ENCODE measurements at places on chromosomes 2 and 18.

GRCh38 chr2:223612501-223612900, 10.3 kb upstream of the SCG2 start:
- no peak for DNase-seq

GRCh38 chr18:46275370-46275769, 171.2 kb downstream of the HAUS1 start:
- no peak for DNase-seq

DNA sequence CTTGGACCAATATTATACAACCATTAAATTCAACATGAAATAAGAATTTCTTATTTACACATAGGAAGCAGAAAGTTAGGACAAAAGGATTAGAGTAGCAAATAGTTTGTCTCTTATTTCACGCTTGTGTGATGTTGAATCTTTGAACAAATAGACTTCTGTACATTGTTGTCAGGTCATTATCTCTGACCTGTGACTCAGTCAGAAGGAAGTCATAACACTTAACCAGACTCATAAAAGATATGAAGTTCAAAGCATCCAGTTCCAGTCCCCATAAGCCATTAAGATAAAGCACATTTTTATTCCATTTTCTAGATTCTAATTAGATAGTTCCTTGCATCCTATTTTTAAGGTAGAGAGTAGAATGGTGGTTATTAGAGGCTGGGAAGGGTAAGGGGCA, 130.8 kb downstream of the UPP2 start:
- no peak for DNase-seq

DNA sequence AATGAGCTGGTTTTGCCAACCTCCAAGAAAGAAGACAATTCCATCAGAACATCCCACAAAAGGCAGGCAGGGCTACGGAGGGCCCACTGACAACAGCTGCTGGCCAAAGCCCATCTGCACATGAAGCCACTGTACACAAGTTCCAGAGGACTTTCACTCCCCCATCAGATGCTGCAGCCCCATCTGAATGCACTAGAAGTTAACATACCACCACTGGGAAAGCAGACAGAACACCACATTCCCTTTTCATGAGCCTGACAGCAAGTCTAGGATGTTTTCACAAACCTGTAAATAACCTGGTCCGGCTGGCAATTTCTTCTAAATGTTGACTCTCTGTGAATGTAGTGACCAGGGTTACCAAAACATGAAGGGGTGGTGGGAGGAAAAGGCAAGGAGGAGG, 41.5 kb downstream of the CCBE1 start:
- DNase-seq, result no peak

DNA sequence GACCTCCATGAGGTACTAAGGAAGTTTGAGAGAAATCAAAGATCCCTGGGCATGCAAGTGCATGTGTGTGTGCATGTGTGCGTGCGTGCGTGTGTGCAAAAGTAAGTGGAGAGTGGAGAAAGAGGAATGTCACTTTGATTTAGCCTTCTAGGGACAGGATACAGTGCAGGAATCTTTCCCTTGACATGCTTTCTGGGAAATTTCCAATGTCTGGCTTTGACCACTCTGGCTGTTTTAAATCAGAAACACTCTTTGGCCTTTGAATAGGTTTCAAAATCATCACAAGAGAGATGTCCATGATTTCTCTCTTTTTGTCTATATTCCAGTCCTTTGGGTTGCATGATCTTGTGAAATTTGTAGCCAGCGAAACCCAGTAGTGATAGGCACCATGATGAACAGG, 162.0 kb downstream of the ALK start:
- no peak for DNase-seq

DNA sequence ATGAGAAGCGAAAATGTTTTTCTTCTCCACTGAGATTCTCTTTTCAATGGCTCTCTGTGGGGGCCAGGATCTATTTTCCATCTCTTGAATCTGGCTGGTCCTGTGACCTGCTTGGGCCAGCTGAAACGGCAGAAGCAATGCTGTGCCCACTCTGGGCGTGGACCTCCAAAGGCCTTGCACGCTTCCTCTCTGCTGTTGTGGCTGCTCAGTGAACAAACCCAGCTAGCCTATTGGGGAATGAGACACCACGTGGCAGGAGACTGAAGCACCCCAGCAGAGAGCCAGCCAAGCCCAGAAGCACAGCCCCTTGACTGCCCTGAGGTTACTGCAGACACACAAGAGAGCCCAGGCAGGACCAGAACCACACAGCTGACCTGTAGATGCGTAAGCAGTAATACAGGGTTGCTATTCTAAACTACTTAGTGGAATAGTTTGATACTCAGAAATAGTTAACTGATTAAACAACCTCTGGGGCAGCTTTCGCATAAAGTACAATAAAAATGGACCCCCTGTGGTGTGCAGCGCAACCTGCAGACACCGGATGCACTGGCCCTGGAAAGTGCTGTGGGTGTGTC, 221.7 kb upstream of the SH3BP4 start:
- DNase-seq, result no peak
